ENCODE measurements at places on chromosomes 16 and 17. TPM values are rescaled to one million over a fixed set of nuclear protein-coding genes. Genes with fewer than 3 reads are reported as not detected.
A peak's percentile ranks its signal among the peaks of the same experiment; 100 is the strongest.

DNA sequence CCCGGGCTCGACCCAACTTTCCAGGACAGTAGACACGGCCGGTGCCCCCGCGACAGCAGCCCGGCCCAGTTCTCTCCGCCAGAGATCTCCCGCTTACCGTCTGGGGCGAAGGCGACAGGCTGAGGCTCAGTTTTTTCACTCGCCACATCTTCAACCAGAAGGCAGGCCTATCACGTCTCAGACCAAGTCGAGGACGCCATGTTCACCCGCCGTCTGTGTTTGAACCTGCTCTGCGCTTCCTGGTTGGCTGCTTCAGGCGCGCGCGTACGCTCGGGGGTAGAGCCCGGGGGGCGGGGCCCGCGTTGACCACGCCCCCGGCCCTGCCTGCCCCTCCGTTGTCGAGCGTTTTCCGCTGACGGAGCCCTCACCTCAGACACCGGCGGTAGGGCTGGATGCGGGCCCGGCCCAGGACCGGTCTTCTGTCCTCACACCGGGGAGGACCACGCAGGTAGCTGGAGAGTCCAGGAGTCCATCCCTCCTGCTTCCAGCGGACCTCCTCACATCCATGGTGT lies at the start of gene SPAG5:
Gene SPAG5 (minus strand): TSS at position 227 of the 512 bp plus-strand sequence. CDS start 79 bp downstream, at position 148.
- peak; percentile 96 for DNase-seq

GRCh38 chr17:49457564-49458535 lies 37.2 kb upstream of the NGFR start:
- DNase-seq: no peak

ALDH3A1 gene
- 0.34 TPM for total RNA-seq

- no peak for DNase-seq
These were observed 12.4 kb downstream of the FOXN1 start for GRCh38 chr17:28518578-28518977.

DNA sequence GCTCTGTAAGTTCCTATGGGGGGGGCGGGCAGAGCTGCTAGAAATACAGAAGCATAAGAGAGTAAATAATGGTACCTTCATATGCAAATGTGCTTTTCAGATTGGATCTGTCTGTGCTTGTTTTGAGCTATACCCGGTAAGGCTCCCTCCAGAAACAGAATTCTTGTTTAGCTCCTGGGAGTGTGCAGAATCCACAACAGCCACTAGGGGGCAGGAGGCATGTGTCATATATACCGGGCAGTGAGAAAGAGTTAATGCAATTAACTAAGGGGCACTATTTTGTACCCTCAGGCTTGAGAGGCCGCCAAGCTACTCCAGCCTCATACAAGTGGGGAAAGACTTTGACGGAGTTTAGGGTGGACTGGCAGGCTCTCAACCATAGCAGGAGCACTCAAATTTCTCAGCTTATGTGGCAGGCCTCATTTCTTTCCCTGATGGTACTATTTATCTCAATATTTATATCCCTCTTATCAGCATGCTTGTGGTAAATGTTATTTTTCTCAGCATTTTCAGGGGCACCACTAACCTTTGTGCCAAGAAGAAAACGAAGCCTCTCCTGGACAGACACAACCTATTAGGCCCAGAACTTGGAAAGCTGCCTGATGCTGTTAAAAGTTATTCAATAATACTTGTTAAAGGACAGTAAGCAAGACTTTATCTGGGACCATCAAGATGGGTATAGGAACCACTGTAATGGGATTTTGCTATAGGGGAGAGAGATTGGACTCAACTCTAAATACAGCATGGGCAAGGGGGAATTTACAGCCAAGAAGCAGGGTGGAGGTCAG lies 10.7 kb upstream of the CENPV start:
- peak; percentile 79 for DNase-seq

DNA sequence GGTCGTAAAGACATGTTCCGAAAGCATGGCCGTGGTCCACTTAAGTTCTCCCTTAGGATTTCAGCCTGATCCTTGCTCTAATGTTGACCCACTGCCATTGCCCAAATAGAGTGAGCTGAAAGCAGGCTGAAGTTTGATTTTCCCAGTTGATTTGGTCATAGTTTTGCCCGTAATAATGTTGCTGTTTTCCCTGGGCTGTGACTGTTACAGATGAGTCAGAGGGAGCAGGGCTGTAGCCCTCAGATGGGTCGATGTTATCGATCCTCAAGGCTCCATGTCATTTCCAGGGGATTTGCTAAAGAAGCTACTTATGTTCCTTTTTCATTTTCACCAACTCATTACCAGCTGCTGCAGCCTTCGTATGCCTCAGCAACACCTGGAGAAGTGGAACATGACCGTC lies 169.0 kb upstream of the ZFHX3 start:
- no peak for DNase-seq

DNA sequence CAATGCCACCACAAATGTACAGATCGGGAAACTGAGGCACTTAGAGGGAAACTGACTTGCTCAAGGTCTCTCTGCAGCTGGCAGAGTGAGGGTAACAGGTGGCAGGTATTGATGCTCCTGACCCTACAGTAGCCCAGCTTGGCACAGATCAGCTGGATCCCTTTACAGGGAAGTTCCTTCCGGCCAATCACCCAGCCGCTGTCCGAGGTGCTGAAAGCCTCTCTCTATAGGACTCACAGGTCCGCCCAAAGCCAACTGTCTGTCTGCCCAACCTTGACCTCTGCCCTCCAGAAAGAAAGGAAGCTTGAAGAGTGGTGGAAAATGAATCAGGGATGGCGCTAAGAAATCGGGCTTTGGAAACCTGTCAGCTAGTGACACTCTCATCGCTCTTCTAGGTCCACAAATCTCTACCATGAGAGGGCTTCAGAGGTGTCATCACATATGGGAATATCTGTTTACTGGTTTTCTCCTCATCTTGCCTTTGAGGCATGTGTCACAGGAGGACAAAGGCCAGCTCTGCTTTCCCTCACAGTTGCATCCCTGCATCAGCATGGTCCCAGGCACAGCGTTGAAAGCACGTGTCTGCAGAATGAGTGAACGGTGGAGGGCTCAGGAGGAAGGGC lies 246.2 kb downstream of the KATNIP start:
- peak; percentile 14 for DNase-seq

GRCh38 chr16:9687737-9688319 lies 494.4 kb downstream of the GRIN2A start:
- DNase-seq: no peak

TBX4 gene
- total RNA-seq: not detected

TBC1D3K gene
- total RNA-seq: not detected

ASGR1 gene
- total RNA-seq: 2.1 TPM

DVL2 gene
- 54.8 TPM for total RNA-seq

- DNase-seq: no peak
These were observed 20.8 kb downstream of the ZNHIT3 start for GRCh38 chr17:36507266-36507665.

TAX1BP3 gene
- 10.6 TPM for total RNA-seq

DNA sequence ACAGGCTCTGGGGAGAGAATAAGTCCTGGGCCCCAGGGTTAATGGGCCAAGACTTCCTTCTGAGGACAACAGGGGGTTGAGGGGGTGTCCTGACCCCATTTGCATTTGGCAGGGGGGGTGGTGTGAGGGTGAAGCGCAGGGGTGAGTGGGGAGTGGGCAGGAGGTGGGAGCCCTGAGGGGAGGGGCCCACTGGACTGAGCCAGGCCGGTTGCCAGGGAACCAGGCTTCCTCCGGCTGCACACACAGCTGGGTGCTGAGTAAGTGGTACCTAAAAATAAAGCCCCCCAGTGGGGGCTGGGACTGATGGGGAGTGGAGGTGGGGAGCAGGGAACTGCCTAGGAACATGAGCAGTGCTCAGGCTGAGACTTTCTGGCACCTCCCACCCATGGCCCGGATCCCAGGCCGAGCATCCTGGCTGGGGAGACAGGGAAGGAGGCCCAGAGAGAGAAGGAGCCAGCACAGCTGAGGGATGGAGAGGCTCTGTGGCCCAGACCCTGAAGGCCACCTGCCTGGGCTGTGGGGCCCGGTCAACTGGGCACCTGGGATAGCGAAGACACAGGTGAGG lies 7.5 kb upstream of the RASD1 start:
- no peak for DNase-seq

GRCh38 chr16:76941113-76941512 lies 249.9 kb upstream of the MON1B start:
- DNase-seq: no peak

GRCh38 chr16:81798311-81799137 lies 19.4 kb downstream of the PLCG2 start:
- peak; percentile 35 for DNase-seq

- no peak for DNase-seq
These were observed 193.6 kb downstream of the CPPED1 start for GRCh38 chr16:12609937-12610699.

DNA sequence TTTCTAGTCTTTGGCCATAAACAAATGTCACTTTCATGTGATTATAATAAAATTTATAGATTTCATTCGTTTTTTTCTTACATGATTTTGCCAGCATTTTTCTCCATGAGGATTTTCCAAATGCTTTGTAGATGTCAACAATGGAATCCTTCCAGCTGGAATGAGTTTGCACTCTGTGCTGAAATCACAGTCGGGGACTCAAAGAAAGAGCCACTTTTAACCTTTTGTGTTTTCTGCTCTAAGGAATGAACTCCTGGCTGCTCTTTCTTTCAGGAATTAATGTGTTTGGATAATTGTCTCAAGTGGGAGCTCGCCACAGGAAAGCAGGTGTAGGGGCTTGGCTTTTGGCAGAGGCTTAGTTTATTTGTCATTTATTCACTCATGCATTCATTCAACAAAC lies 372.3 kb upstream of the SALL1 start:
- DNase-seq: no peak

CCDC154 gene
- 3.4 TPM for total RNA-seq

DNA sequence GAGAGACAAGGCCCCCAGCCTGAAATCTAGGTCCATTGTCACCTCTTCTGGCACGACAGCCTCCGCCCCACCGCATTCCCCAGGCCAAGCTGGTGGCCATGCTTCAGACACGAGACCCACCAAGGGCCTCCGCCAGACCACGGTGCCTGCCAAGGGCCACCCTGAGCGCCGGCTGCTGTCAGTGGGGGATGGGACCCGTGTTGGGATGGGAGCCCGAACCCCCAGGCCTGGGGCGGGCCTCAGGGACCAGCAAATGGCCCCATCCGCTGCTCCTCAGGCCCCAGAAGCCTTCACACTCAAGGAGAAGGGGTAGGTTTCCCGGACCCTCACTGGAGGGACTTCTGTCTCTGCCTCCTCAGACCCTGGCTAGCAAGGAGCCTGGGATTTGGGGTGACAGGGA lies 1.0 kb downstream of the TEDC2 start:
- DNase-seq: no peak

- no peak for DNase-seq
These were observed 29.6 kb upstream of the KLHDC4 start for GRCh38 chr16:87795336-87795735.

DNA sequence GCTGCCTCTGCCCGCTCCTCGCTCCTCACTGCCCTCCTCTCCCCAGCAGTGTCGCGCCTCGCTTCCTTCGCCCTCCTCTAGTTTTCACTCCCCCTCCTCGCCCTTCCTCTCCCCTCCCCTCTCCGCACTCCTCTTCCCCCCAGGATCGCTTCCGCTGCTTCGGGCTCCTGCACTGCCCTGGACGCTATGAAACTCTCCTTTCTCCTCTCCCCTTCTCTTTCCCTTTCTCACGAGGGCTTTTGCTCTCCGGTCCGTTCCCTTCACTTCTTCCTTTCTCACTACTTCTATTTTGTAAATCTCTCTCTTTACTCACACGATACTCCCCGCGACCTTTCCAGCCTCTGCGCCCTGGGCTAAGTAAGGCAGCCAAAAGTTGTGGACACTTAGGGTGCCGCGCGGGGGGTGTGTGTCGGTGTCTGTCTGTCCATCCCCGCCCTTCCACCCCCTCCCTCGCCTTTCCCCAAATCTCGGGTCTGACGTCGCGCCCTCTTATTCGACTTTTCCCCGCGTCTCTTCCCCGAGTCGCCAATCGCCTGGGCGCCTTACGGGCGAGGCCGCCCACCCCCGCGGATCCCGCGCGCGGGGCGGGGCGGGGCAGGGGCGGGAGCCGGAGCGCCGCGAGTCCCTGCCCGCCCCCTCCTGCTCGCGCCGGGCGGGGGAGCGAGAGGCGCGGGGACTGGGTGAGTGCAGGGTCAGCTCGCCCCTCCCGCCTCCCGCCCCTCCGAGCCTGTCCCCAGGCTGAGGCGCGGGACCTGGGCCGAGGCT lies at the start of gene IRX3:
Gene IRX3 (minus strand): TSS at position 422 of the 765 bp plus-strand sequence. CDS start 737 bp downstream, outside the sequence.
- no peak for DNase-seq

FTO gene
- 44.0 TPM for total RNA-seq

COL1A1 gene
- 10.3 TPM for total RNA-seq

NAA60 gene
- total RNA-seq: 69.7 TPM

CRHR1 gene
- total RNA-seq: not detected

GRCh38 chr17:7204336-7204735 lies 15.3 kb downstream of the DLG4 start:
- DNase-seq: no peak

DNA sequence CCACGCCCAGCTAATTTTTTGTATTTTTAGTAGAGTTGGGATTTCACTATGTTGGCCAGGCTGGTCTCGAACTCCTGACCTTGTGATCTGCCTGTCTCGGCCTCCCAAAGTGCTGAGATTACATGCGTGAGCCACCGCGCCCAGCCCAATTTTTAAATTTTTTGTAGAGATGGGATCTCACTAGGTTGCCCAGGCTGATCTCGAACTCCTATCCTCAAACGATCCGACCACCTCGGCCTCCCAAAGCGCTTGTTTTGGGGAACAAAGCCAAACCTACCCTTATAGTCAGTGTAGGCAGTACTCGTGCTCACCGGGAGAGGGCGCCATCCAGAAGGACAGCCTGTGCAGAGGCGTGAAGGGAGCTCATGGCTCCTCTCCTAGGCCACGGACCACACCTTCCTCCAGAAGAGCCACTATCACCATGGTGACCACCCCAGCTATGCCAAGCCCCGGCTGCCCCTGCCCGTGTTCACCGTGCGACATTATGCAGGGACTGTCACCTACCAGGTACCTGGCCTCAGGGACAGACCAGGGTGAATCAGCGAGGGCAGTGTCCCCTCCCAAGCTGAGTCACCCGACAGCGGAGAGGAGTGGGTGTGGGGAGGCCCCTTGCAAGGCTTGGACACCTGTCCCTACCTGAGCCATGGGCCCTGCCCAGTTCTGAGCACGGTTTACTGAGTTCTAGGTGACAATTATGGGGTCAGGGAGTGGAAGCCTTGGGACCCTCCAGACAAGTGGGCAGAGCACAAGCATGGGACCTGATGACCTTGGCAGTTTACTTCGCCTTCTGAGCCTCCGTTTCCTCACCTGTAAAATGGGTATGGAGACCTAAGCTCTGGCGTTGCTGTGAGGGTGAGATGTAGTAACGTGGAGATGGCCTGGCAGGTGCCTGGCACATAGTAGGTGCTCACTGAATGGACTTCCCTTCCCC lies 13.7 kb downstream of the MYO15B start:
- peak; percentile 69 for DNase-seq

KRT40 gene
- total RNA-seq: not detected

TAC4 gene
- total RNA-seq: not detected

Measured in activated T-cell treated with anti-CD3 and anti-CD28 coated beads, Interleukin-2, amount 50 U/mL, for 72 hours (primary cell).